ENCODE measurements at places on chromosomes 16 and 17.

DNA sequence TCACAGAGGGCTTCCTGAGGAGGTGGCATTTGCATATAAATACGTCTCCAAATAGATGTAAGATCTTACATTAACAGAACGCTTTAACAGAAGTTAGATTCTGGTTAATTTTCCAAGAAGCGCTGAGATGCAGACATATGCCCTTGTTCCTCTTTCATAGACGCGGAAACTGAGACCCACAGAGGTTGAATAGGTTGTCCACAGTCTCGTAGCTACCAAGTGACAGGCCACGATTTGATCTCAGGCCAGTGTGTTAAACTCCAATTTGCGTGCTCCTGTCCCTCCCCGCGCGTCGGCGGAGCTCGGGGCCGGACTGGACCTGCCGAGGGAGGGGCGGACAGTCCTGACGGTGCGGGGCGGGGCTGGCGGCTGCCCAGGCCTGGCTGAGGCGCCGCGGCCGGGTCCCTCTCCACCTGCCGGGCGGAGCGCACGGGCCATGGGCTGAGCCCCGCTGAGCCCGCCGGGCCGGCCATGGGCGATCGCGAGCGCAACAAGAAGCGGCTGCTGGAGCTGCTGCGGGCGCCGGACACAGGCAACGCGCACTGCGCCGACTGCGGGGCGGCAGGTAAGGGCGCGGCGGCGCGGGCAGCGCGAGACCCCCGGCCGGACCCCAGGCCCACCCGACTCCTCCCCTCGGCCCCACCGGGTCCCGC lies at the start of gene ADAP2:
Gene ADAP2 (plus strand): TSS at position 402 of the 653 bp plus-strand sequence. CDS start 70 bp downstream, at position 472.
- no peak for DNase-seq

- no peak for DNase-seq
Observed at GRCh38 chr16:47026492-47026891, 53.0 kb upstream of the DNAJA2 start.

- no peak for DNase-seq
Observed at GRCh38 chr17:56023851-56024250, 129.4 kb upstream of the ANKFN1 start.

- no peak for DNase-seq
Observed at GRCh38 chr17:8125947-8126490, 2.1 kb upstream of the HES7 start.

GRCh38 chr17:20028443-20028842 lies 19.3 kb downstream of the SPECC1 start:
- DNase-seq: no peak

- DNase-seq: no peak
Observed at GRCh38 chr17:36812762-36813161, 124.5 kb upstream of the LHX1 start.

- DNase-seq: no peak
Observed at GRCh38 chr16:53936052-53936451, 232.1 kb downstream of the FTO start.

DNA sequence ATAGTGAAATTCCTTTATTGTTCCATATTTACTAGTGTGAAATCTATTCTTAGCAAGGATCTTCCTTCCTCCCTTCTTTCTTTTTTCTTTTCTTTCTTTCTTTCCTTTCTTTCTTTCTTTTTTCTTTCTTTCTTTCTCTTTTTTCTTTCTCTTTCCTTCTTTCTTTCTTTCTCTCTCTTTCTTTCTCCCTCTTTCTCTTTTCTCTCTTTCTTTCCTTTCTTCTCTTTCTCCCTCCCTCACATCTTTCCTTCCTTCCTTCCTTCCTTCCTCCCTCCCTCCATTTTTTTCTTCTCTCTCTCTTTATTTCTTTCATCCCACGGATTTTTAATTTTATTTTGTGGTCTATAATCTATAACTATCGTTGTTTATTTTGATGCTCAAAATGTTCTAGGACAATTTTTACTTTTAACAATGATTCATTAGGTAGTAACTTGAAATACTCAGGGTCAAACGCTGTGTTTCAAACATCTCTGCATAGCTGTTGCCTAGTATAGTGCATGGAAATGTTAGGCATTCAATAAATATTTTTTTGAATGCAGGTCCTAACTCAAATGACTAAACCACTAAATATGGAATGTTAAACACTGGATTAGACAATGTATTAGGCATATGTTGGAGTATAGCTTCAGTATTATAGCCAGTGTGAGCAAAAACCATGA lies 178.3 kb downstream of the MAP2K6 start:
- no peak for DNase-seq

GRCh38 chr16:70708366-70709246 lies 22.8 kb upstream of the MTSS2 start:
- no peak for DNase-seq

Data from activated CD4-positive, alpha-beta T cell treated with anti-CD3 and anti-CD28 coated beads for 24 hours (primary cell).